ENCODE measurements at places on chromosomes 6 and 20.
A peak's percentile ranks its signal among the peaks of the same experiment; 100 is the strongest.

GRCh38 chr6:108694816-108695215 lies 134.1 kb downstream of the FOXO3 start:
- no peak for DNase-seq

DNA sequence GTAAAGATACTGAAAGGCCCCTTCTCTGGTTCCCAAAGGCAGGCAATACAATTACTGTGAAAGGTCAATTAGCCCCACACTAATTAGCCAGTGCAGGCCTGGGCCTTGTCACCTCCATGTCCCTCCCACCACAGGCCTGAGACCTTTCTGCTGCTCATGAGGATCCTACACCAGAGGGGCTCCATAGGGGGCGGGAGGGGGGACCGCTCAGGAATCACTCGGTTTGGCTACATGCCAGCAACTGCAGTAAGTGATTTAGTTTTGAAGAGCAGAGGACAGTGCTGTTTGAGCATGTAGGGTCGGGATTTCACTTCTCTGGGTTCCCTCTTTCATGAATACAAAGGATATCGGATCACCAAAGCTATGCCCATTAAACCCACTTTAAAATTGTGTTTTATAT lies 455.6 kb downstream of the PRKN start:
- no peak for DNase-seq

GRCh38 chr6:11522812-11523605 lies 14.5 kb upstream of the TMEM170B start:
- DNase-seq: no peak

- DNase-seq: no peak
Measured at GRCh38 chr20:35257175-35257909, 20.6 kb downstream of the MMP24OS start.

- DNase-seq: no peak
Measured at GRCh38 chr6:157075549-157076450, 247.5 kb downstream of the TMEM242 start.

- no peak for DNase-seq
Measured at GRCh38 chr6:144908004-144908403, 622.9 kb downstream of the UTRN start.

DNA sequence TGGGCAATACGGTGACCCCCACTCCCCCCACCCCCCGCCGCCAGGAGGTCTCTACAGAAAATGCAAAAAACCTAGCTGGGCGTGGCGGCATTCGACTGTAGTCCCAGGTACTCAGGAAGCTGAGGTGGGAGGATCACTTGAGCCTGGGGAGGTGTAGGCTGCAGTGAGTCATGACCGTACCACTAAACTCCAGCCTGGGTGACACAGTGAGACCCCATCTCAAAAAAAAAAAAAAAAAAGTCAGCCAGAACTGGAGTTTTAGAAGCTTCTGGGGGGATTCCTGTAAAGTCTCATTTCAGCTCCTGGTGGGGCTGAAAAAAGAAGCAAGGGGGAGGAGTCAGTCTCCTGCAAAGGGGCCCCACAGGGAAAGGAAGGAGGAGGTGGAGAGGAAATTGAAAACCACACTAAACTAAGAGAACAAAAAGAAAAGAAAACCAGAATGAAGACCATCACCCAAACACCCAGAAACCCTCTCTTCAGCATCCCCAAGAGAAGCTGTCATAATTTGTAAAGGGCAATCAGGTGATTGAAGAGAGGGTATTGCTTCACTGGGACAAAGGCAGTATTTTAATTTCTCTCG lies 50.4 kb downstream of the NOL4L start:
- DNase-seq: no peak

- DNase-seq: no peak
Measured at GRCh38 chr6:159254186-159254585, 85.0 kb downstream of the FNDC1 start.

- no peak for DNase-seq
Measured at GRCh38 chr20:11210611-11211010, 536.8 kb upstream of the JAG1 start.

GRCh38 chr6:170030821-170031471 lies 259.9 kb downstream of the DLL1 start:
- DNase-seq: no peak

- no peak for DNase-seq
Measured at GRCh38 chr6:56906752-56907151, 48.2 kb upstream of the BEND6 start.

GRCh38 chr20:48827855-48828733 lies at the start of gene PREX1:
Gene PREX1, minus strand, starts transcription at chr20:48827999. Its CDS starts 139 bp downstream, at chr20:48827860.
- DNase-seq: peak; percentile 34

- DNase-seq: no peak
Measured at GRCh38 chr20:56360133-56360907, 1.5 kb downstream of the FAM210B start.

GRCh38 chr6:144315226-144315980 lies 30.3 kb downstream of the UTRN start:
- no peak for DNase-seq

- no peak for DNase-seq
Measured at GRCh38 chr6:162435071-162435470, 292.5 kb downstream of the PRKN start.

- DNase-seq: no peak
Measured at GRCh38 chr20:62050166-62051120, 15.2 kb downstream of the TAF4 start.

- peak; percentile 17 for DNase-seq
Measured at GRCh38 chr20:40980828-40981310, 47.8 kb upstream of the TOP1 start.

GRCh38 chr6:14995966-14996602 lies 249.8 kb upstream of the JARID2 start:
- DNase-seq: no peak

- DNase-seq: no peak
Measured at GRCh38 chr20:48797275-48797825, 30.4 kb downstream of the PREX1 start.

DNA sequence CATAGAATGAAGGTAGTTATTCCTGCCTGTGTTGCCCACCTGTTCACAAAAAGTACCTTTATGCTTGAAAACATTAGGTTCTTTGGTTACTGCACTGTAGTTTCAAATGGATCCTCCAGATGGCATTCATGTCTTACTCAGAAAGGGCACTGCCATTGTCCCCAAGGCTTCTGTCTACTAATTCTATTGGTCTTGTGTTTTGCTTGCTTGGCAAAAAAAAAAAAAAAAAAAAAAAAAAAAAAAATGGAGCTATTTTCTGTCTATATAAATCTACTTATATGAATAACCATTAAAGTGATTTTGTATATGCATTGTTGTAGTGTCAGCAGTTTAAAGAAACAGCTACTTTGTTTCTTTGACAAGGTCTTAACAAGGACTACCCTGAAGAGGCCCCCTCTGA lies 12.7 kb upstream of the EFHC1 start:
- no peak for DNase-seq

- no peak for DNase-seq
Measured at GRCh38 chr6:139378882-139379341, 4.5 kb upstream of the CITED2 start.

- DNase-seq: no peak
Measured at GRCh38 chr6:40579101-40579500, 8.1 kb downstream of the LRFN2 start.

GRCh38 chr6:64914124-64914523 lies 792.9 kb downstream of the EYS start:
- no peak for DNase-seq

DNA sequence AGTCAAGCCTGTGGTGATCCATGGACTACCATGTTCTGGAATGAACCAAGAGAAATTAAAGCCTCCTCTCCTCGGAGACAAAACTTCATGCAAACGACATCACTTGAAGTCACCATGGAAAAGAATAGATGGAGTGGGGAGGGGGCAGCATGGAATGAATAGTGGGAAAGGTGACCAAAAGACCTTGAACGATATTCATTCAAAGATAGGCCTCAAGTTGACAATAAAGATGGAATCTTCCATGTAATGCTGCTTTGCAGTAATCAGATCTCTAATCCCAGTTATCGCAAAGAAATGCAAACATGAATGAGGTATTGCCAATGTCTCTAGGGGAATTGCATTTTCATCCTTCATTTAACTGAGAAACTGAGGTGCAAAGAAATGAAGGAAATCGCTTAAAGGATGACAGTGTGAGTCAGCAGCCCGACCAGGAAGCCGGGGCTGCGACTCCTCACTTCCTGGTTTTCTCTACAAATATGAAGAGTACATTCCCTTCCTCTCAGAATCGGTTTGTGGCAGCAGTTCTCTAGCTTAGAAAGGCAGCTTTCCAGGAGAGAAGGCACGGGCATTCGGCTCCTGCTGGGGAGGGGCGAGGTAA lies 65.6 kb upstream of the RREB1 start:
- no peak for DNase-seq

GRCh38 chr20:62282877-62283503 lies 19.8 kb upstream of the ADRM1 start:
- DNase-seq: no peak

- DNase-seq: no peak
Measured at GRCh38 chr6:487956-488355, 96.4 kb downstream of the IRF4 start.

GRCh38 chr6:36917541-36918193 lies 31.9 kb downstream of the C6orf89 start:
- no peak for DNase-seq

DNA sequence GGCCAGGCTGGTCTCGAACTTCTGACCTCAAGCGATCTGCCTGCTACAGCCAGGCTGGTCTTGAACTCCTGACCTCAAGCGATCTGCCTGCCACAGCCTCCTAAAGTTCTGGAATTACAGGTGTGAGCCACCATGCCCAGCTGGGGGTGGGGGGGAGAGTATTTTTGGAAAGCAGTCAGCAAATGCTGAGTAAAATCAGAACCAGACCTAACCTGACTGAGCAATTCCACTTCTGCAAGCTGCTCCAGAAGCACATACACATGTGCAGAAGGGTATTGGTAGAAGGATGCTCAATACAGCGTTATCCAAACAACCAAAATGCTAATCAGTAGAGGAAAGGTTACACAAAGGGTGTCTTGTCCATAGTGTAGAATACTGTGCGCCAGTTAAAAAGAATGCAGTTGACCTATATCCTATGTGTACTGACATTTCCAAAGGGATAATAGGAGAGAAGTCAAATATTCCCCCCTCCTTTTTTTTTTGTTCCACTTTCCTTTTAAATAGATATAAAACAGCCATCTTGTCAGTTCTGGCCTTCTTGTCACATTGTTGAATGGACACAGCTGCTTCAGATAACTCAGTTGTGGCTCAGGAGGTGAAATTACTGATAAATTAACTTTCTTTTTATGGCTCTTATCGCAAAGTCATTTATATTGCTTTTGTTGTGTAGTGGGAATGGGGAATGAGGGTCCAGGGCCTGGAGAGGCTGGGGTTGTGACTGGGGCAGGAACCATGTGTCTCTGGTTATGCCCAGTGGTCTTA lies 74.6 kb downstream of the DTD1 start:
- no peak for DNase-seq

DNA sequence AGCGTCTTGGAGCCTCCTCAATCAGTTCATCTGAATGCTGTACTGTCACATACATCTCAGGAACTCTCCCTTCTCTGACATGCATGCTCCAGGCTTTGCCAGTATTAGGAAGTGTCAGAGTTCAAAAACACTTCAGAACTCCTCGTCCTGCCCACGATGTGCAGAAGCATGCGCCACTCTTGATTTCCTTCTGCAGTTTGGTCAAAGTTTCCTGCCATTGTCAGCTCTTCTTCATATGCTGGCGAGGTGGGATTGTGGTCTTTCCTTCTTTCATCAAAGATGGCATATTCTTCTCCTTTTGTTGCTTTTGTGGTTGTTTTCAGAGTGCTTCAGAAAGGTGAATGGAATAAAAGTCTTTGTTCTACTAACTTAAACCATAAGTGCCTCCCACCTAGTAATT lies 21.0 kb downstream of the SLC13A3 start:
- no peak for DNase-seq

- DNase-seq: no peak
Measured at GRCh38 chr6:11424395-11425034, 113.0 kb upstream of the TMEM170B start.

GRCh38 chr6:12968290-12968689 lies 251.7 kb downstream of the PHACTR1 start:
- DNase-seq: no peak

DNA sequence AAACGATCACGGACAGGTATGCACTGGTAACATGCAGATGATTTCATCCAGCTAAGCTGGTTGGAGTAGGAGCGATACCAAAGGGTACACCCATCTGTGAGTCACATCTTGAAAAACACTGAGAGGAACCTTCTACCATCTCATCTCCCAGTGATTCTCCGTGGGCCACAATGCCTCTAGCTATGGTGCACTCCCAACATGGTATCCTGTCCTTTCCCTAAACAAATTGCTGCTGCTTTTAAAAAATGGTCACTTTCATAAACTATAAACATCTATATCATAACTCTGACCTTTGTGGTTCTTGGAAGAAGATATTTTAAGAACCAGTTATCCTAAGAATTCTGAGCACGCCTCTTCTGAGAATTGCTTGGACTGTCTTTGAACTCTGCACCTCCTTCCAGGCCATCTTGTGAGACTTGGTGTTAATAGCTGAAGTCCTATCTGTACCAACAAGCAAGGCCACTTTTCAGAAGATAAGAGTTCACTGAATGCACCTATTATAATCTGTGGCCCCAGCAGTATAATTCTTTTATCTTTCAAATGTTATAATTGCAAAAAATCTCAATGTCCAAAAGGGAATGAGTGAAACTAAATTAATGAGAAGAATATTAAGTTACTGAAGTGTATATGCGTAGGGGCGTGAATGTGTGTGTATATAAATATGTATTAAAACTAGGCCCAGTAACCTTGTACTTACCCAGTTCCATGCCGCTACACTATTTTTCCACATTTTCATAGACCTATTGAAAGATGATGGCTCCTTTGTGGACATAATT lies 70.5 kb upstream of the TPD52L1 start:
- DNase-seq: no peak

DNA sequence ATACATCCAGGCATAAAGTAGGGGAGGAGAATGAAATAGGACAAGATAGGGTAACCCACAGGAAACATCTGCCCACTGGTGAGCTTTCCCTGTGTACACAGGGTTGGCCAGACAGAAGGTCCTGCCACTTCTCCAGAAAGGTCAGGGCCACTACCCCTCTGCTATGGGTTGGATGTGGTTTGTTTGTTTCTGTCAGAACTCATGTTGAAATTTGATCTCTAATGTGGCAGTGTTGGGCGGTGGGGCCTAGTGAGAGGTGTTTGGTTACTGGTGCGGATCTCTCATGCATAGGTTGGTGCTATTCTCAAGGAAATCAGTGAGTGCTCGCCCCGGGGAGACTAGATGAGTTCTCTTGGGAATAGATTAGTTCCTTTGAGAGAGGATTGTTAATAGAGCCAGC lies 15.6 kb upstream of the MAS1 start:
- DNase-seq: no peak

Data from H1 (cell line).